A549 (cell line): ENCODE measurements at places on chromosomes 1 and 21.

DNA sequence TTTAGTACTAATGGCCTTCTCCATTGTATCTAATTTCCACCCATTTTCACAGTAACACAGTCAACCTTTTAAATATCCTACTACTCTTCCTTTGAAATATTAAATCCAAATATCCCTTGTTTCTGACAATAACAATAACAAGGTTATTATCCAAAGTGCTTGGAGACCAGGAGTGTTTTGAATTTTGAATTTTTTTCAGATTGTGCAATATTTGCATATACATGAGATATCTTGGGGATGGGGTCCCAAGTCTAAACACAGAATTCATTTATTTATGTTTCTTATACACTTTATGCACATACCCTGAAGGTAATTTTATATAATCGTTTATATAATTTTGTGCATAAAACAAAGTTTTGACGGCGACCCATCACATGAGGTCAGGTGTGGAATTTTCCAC, 17.5 kb downstream of the DMAP1 start:
- no peak for DNase-seq

DNA sequence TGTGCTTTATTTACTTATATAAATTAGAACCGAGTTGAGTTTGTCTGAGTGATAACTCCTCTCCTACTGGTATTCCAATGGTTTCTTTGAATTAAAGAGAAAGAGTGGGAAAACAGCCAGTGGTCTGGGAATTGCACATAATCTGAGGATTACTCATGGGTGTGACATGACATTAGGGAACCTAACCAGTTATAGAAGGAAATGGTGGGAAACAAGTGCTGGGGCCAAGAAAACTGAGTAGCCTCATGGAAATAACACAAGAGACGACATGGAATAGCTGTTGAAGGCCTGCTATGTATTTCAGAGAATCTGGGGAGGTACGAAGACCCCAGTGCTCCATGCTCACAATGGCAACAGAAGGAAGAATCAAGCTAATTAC, 41.8 kb upstream of the LRRC52 start:
- DNase-seq: no peak

DNA sequence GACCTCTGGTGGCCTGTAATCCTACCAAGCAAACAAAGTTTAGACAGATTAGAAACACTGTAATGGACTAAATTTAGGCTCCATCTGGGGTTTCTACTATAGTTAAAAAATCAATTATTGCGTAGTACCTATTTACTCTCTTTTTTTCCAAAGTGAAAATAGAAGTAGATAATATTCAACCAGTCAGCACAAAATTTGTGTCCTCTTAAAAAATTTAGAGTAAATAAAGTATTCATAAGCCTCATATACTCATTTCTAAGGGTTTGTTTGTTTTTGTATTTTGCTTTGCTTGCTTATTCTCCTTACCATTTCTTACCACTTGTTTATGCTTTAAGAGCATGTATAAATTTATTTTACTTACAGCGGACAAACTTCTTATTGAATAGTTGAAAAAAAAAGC, 54.5 kb downstream of the NCAM2 start:
- DNase-seq: no peak

GRCh38 chr1:212586206-212587015, 22.1 kb upstream of the ATF3 start:
- DNase-seq: no peak

- DNase-seq: no peak
Measured at GRCh38 chr1:167054946-167055630, 35.1 kb downstream of the GPA33 start.

GRCh38 chr1:102174259-102174863, 177.6 kb upstream of the OLFM3 start:
- no peak for DNase-seq

- no peak for DNase-seq
Measured at GRCh38 chr1:233575450-233575849, 38.5 kb upstream of the KCNK1 start.

DNA sequence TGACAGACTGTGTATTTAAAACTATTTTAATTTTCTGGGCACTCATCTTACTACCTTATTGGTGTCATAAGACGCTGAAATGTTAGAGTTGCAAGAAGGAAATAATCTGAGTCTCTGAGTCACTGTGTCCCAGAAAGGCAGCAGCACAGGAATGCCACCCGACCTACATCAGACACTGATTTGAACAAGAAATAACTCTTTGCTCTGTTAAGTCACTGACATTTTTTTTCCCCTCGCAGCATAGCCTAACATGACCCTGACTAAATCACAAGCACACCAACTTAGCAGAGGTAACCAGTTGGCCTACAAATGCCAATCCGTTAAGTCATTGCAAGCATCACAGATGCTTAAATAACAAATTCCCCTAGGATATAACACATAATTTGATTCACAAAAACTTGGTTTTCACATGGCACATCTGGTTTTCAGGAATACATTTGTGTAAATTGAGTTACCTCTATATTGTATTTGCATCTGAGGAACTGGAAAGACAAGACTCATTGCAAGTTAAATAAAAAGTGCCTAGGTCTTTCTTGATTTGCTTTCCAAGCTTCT, 349.1 kb downstream of the SEC16B start:
- DNase-seq: no peak

GRCh38 chr1:70542030-70542429, 131.0 kb downstream of the CTH start:
- no peak for DNase-seq

DNA sequence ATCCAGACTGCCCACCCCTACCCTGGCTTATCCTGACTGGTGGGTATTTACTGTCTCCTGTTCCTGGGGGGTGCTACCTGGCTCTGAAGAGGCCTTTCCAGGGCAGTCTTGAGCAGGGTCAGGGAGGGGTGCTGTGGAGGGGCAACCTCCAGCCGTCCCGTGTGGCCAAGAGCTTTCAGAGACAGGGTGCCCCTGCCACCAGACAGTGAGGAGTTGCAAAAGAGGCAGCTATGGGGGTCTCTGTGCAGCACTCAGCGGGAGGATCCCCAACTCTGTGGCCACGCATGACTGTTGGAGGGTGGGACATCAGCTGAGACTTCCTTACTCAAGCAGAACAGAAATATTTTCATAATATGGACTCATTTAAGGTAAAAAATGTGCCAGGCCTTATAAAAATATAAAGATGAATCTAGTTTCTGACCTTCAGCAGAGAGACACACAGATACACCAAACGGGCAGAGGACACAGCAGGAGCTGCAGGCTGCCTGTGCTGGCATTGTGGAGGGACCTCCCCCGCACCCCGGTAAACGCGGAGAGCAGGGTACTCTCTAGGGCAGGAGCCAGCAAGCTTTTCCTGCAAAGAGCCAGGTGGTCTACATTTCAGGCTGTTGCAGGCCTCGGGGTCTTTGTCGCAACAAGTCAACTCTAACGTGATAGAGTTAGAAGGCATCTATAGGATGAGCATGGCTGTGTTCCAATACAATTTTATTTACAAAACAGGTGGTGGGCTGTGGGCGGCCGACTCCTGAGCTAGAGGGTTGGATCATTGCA, 252.6 kb downstream of the RHOU start:
- DNase-seq: no peak

DNA sequence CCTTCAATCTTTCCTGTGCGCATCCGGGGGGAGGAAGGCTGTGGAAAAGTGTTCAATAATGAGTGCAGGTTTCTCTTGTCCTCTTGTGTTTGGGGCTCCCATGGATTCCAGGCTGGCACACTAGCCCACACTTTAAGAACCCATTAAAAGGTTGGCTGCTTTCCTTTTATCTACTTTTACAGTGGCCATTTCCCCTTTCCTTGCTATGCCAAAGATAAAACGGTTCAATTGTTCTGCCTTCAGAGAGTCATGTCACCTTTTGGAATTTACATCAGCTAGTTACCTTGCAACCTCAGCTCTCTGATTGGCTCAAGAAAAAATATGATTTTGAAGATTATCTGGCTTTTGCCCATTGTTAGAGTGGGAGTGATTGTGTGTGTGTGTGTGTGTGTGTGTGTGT, 182.3 kb downstream of the SDCCAG8 start:
- no peak for DNase-seq

GRCh38 chr21:29232530-29233255, 66.0 kb upstream of the BACH1 start:
- no peak for DNase-seq

- DNase-seq: no peak
Measured at GRCh38 chr1:182183606-182184005, 122.1 kb upstream of the ZNF648 start.

- DNase-seq: no peak
Measured at GRCh38 chr1:100811808-100812207, 82.8 kb downstream of the EXTL2 start.

- no peak for DNase-seq
Measured at GRCh38 chr1:72288886-72289285, 6.5 kb upstream of the NEGR1 start.

DNA sequence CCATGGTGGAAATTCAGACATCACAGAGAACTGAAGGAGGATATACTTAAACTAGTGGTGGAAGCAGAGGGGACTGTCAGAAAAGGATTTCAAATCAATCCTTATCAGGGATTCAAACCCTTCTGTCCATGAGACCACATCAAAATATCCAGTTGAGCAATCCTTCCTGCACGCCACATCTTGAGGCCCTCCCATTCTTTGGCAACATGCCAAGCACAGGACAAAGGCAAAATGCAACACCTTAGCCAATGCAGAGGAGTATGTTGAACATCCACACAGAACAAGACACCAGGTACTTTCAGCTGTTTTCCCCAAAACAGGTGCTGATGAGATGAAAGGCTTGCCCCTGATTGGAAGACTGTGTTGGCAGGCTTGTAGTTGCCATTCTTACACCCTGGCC, 81.8 kb upstream of the PLXNA2 start:
- DNase-seq: no peak

DNA sequence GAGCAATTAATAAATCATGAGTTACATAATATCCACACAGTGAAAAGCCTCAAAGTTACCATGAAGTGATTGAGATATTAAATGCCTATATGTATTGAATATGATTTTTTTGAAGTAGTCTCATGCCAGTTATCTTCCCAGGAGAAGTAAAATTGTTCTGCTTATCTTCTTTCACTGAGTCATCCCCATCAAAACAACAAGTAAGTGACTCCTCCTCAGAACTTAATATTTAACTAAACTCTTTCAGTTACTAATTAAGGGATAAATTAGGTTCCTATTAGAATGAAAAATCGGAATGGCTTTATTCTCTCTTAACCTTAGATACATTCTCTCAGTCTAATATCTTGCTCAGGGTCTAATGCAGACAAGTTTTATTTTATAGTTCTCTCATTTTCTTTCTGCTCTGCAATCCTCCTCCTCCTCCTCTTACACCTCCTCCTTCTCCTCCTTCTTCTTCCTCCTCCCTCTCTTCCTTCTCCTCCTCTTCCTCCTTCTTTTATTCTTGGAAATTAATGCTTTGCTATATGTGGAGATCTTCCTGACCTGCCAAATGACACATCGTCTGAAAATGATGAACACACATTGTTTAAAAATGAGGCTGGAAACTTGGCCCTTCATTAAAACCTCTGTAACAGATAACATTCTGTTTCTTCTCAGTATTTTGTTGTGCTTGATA, 110.9 kb downstream of the RUNX1 start:
- DNase-seq: no peak

DNA sequence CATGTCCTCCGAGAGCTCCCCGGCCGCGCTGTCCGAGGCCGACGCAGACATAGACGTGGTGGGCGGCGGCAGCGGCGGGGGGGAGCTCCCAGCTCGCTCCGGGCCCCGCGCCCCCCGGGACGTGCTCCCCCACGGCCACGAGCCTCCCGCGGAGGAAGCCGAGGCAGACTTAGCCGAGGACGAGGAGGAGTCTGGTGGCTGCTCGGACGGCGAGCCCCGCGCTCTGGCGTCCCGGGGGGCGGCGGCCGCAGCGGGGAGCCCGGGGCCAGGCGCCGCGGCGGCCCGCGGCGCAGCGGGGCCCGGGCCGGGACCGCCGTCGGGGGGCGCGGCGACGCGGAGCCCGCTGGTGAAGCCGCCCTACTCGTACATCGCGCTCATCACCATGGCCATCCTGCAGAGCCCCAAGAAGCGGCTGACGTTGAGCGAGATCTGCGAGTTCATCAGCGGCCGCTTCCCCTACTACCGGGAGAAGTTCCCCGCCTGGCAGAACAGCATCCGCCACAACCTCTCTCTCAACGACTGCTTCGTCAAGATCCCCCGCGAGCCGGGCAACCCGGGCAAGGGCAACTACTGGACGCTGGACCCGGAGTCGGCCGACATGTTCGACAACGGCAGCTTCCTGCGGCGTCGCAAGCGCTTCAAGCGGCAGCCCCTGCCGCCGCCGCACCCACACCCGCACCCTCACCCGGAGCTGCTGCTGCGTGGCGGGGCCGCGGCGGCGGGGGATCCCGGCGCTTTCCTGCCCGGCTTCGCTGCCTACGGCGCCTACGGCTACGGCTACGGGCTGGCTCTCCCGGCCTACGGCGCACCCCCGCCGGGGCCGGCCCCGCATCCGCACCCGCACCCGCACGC, 547 bp downstream of the FOXD2 start:
- no peak for DNase-seq

GRCh38 chr1:28751315-28752060, 14.7 kb downstream of the YTHDF2 start:
- no peak for DNase-seq
